KG1 (cell line): ENCODE measurements at places on chromosomes 16 and 17.

GRCh38 chr17:81511804-81512561 is 616 bp downstream of the ACTG1 start:
- no peak for DNase-seq

DNA sequence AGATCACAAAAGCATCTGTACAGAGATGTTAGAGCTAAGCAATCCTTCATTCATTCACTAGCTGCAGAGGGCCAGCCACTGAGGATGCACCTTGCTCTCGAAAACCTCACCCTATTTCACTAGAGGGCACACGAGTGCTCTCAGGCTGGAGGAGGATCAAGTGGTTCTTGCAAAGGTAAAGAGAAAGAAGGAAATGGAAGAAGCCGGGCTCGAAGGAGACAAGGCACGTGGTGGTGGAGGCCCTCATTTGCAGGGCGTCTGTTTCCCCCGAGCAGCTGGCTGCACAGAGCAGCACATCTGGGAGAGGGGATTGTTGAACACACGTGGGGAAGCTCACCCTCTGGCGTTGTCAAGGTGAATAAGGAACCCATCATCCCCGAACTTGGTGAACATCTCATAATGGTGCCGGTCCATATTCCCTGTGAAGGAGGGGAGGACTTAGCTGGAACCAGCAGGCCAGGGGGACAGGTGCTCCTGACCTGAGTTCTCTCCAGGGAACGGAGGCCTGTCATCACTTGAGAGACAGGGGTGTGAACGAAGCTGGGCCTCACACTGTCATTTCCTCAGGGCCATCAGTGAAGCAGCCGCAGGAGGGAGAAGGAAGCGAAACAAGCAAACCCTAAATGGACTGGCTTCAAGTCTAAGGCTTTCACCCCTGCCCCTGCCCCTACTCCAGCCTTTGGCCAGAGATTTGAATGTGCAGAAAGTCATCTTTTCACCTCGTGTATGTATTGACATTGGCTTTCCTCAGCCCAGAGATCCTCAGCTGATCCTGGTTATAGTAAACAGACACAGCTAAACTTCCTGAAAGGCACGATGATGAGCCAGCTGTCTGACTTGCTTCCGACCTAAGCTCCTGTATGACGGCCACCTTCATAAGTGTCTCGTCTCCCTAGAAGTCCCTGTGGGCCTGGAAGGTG is 27.6 kb downstream of the PRKAR1A start:
- DNase-seq: no peak

DNA sequence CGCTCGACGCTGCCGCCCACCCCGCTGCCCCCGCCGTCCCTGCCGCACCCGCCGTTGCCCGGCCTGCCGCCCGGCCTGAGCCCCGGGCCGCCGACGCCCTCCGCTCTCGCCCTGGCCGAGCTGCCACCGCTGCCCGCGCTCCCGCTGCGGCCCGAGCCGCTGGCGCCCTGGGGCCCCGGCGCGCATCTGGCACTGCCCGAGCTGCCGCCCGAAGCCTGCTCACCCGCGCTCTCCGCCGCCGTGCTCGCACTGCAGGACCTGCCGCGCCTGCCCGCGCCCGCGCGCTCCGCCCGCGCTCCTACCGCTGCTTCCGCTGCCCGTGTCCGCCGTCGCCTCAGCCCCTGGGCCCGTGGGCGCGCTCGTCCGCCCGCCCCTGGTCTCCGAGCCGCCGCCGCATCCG is 8.4 kb upstream of the CLDN9 start:
- no peak for DNase-seq

DNA sequence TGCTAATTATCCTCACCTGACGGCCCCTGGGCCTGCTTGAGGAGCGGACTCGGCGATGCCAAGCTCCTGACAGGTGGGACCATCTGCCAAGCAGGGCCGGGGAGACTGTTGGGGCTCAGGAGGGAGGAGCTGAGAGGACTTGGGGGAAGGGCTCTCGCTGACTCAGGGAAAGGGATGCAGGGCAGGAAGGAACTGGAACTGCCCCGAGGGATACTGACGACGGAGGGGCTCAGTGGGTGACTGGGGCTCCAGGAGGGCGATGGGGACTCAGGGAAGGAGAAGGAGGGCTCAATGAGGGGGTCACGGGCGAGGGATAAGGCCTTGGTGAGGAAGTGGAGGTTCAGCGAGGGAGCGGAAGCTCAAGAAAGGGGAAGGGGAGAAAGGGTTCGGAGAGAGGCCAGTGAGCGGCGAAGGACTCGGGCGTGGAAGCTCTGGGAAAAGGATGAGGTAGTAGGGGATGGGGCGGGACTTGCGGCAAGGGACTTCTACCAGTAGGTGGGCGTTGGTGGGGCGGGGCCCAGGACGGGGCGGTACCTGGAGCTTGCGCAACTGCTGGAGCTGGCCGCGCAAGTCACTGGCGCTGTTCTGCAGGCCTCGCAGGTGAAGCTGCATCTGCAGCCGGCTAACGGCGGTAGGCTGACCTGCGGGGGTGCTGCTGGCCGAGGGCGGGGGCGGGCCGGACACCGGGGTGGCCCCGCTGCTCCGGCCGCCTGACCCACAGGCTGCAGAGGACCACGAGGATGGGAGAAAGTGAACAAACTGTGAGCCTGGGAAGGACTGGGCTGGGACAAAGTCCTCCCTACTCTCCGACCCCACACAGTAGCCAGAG is 46.5 kb downstream of the SRCIN1 start:
- peak; percentile 29 for DNase-seq

DNA sequence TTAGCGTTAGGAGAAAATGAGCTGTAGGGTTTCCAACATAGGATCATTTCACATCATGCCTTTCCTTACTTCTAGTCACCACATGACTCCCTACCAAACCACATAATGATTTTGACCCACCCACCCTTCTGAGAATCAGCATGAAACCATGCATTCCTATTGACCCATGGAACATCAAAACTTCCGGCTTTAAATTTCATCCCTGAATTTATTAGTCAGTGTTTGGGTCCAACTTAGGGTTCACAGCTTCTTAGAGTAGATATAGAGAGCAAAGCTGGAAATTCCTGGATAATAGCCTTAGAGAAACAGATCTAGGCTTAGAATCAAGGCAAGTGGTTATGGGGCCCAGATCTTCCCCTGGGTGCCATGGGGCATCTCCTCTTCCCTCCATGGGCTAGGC is 162.6 kb downstream of the TOX3 start:
- DNase-seq: no peak

GRCh38 chr17:15263206-15263579 is 1.9 kb downstream of the PMP22 start:
- no peak for DNase-seq

DNA sequence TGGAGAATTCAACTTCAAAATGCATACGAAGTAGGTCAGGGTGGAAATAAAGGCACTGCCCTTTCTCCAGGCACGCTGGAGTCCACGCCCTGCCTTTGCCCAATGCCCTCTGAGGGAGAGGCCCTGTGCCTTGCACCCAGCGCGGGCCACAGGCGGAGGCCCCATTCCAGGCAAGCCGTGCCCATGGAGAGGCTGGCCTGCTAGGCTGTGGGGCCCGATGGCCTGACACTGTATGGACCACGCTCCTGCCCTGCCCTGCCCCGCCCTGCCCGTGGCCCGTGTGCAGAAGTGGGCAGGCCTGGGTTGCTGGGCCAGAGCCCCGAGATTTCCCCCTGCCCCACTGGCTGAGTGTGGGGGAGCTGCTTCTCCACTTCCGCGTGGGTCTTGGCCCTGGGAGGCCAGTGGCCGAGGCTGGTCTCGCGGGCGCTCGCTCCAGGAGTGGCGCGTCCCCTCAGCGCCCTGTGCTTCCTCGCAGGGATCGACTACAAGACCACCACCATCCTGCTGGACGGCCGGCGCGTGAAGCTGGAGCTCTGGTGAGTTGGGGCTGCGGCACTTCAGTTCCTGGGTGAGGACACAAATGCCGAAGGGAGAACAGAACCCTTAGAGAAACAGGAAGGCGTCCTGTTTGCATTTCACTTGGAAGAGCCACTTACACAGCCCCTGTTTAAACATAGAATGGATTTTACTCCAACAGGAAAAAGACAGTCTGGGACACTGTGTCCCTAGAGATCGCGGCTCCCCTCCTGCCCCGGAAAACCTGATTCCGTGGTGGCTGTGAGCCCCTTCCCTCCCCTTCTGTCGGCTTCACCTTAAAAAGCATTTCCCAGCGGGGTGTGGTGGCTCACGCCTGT is 13.8 kb upstream of the WFIKKN1 start:
- no peak for DNase-seq

DNA sequence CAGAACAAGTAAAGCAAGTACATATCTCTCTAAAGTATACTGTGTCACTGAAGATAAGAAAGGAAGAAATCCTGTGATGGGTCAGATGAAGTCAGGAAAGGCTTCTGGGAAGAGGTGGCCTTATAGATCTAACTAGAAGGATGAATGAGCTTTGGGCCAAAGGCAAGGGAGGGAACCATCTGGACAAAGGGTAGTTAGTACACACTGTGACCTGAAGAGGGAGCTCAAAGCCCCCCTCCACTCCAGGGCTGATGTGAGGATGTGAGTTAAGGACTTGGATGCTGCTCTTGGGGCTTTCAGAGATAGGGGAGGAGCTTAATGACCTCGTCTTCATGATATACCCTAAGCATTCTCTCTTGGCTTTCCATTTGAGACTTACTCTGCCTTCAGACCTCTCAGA is 185.3 kb upstream of the CACNG3 start:
- DNase-seq: peak; percentile 15

- DNase-seq: no peak
Measured at GRCh38 chr16:79401782-79402181, 198.8 kb downstream of the MAF start.

GRCh38 chr17:29980261-29980660 is 38.8 kb downstream of the EFCAB5 start:
- DNase-seq: no peak

- DNase-seq: peak; percentile 16
Measured at GRCh38 chr17:29561554-29562517, 5.0 kb downstream of the ABHD15 start.

DNA sequence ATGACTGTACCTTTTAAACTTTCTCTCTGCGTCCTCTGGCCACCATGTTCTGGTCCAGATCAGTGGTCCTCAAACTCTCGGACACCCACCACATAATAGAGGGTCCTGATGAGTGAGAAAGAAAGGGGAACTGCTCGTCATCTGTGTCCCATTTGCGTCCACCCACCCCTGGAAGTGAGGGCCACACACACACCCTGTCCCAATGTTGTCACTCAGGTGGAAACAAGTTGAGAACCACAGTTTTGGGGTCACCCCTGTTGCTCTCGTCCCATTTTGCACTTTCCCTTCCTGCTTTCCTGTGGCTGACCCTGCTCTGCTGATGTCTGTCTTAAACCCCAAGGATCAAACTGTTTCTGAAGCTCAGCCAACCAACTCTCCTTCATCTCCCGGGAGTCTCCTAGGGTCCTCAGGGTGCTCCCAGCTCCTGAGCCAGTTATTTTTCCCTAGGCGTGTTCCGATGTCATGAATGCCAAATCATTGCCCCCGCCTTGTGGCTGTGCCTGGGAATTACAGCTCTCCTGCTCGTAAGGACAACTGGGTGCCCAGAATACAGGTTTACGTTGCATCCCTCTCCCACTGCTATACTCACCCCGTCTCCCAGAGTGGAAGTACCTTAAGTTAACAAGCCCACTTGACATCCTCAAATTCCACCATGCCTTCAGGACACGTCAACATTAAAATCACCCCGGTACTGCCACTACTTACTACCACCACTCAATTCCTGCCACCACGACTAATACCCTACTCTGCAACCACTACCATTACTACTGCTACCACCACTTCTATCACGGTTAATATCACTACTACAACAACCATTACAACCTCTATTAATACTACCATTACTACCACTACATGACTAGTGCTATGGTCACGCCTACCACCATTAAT is 26.0 kb upstream of the HNF1B start:
- DNase-seq: no peak

DNA sequence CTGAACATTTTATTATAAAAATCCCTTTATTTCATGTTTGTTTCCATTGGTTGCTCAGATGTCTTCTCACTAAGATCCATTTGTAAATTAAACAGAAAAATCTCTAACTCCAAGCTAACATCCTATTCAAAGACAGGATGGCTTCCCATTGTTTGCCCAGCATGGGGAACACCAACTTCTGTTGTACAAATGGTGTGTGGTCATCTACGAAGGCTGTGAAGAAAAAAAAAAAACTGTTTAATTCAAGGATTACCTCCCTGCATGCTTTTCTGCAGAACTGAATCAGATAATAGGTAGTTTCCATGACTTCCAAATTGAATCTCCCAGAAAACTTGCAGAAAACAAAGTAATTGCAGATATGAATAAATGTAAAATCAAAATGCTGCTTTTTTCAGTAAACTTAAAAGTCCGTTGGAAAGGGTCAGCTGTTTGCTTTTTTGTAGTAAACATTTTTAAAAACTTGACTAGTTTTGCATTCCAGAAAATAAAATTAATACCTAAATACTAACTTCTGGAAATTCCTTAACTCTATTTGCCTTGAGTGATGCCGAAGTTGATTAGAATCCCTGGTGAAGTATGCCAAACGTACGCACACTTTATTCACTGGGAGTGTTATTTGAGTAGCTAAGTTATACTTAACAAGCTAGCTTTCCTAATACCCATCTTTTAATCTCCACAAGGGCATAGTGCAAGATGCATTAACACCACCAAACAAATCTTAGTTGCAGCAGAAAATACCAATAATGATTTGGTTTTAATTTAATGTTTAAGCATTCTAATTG is 7.7 kb downstream of the SALL1 start:
- DNase-seq: no peak

GRCh38 chr17:71936977-71937376 is 183.8 kb upstream of the SOX9 start:
- no peak for DNase-seq

DNA sequence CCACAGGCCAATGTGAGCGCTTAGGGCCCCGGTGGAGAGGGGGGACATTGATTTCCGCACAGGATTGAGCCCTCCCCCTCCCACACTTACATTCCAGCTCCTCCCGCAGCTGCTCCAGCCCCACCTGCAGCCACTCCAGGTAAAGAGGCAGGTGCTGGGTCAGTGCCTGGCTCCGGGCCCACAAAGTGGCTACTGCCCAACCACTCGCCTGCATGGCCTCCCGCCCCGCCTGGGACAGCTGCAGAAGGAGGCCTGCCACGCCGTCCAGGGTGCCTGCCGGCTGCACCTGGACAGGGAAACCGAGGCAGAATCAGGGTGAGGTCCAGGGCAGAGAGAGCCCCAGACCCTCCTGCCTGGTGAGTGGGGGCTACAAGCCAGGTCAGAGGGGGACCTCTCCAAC is 46.3 kb downstream of the RMI2 start:
- DNase-seq: no peak

DNA sequence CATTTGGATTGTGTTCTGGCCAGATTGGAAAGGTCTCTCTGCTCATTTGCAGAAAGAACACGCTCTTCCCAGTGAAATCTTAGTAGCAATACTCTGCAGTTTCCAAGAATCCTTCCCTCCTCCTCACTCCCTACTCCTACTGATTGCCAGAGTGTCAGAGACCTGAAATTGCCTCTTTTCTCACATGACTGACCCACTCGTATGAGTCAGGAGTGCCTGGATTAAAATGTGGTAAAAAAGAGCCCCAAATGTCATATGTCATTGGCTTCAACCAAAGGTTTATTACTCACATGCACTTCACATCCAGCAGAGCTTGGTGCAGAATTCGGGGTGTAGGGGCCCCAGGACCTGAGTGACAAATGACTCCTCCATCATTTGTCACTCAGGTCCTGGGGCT is 39.7 kb upstream of the IRX3 start:
- DNase-seq: no peak

- no peak for DNase-seq
Measured at GRCh38 chr16:87295661-87296531, 21.3 kb downstream of the C16orf95 start.

GRCh38 chr17:38727736-38728135 is 2.4 kb upstream of the CISD3 start:
- DNase-seq: no peak

GRCh38 chr17:28239271-28239624 is 79.8 kb upstream of the TMEM97 start:
- no peak for DNase-seq
